Endodermal cell (in vitro differentiated cells): ENCODE measurements at places on chromosomes 7 and 10. TPM values are rescaled to one million over a fixed set of nuclear protein-coding genes. Genes with fewer than 3 reads are reported as not detected.

- no peaks in the 10 kb centered on the region for H3K4me1 ChIP-seq
- H3K27ac ChIP-seq: no peak overlapping the region
- no peak overlapping the region for H3K4me3 ChIP-seq
- DNase-seq: no peak
- no peaks in the 10 kb centered on the region for H3K36me3 ChIP-seq
Measured at GRCh38 chr10:88008866-88009470, 145.5 kb downstream of the PTEN start.

The CDNF gene
- total RNA-seq: 0.42 to 1.1 TPM (median 0.51 TPM) in 3 replicates

The VSIR gene
- total RNA-seq: 0.07 to 0.42 TPM in 2 of 3 replicates, not detected in the other

DNA sequence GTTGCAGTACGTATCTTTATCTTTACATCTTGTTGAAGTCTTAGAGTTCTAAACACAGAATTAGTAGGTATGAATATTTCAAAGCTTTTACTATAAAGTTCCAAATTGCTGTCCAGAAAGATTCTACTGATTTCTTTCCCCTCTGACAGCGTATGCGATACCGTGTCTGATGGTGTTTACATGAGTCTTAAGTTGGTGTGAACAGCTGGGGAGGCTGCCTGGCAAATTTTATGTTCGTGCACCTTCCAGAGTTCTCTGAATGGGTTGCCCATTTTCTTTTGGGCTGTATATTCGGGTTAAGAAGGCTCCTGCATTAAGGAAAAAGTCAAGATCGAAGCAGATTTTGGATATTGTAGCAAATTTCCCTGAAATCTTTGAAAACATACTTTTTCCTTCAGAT, 8.3 kb downstream of the MDH2 start:
- H3K4me3 ChIP-seq: no peak overlapping the region
- no peaks in the 10 kb centered on the region for H3K27me3 ChIP-seq
- DNase-seq: no peak
- no peak overlapping the region for H3K27ac ChIP-seq
- H3K36me3 ChIP-seq: peaks cover 78% of the 10 kb centered on the region

GRCh38 chr7:79036356-79036755, 417.1 kb downstream of the MAGI2 start:
- no peak for DNase-seq
- H3K27ac ChIP-seq: no peak overlapping the region
- no peak overlapping the region for H3K4me3 ChIP-seq
- no peaks in the 10 kb centered on the region for H3K4me1 ChIP-seq
- H3K36me3 ChIP-seq: no peaks in the 10 kb centered on the region

DNA sequence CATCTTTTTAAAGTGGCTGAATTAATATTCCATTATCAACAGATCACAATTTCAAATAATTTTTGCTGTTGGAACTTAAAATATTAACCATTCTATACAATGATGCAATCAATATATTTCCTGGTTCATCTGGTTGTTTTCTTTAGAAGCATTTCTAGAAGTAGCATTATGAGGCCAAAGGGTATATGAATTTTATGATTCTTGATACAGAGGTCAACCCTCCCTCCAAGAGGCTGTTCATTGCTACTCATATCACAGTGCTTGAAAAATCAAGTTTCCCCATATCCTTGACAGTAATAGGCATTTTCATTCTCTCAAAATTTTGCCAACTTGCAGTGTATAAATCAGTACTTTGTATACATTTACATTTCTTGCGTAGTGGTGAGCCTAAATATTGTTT, 312.6 kb downstream of the BMPER start:
- no peaks in the 10 kb centered on the region for H3K4me1 ChIP-seq
- H3K4me3 ChIP-seq: no peak overlapping the region
- H3K36me3 ChIP-seq: no peaks in the 10 kb centered on the region

DNA sequence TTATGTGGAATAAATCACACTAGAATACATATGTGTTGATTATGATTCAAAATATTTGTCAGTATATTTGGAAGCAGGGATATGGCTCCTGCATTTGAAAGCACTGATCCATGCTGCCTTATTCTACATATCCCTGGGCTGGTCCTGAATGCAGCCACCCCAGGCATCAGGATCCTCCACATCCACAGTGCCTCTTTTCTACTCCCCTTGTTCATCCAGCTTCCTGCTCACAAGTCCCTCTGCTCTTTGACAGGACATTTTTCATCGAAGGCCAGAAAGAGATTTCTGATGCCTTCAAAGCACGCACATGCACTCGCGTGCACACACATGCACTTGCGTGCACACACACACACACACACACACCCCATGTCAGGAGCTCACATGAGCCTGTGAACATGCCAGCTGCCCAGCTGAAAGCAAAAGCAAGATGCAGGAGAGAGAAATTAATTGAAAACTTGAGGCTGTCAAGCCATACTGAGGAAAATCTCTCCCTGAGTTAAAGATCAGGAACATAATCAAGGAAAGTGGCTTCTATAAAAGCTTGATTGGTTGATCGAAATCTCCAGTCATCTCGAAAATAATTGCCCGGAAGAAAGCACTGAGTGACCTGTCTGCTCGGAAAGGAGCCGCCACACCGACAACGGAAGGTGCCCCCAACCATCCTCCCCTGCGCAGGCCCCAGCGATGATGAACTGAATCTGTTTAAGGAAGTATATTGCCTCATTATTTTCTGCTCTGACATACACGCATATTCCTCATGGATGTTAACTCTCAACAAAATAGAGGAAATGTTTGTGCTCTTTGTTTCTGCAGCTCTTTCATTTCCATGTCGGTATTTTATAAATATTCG, 104.0 kb upstream of the ARID5B start:
- no peak overlapping the region for H3K4me3 ChIP-seq
- no peak for DNase-seq
- no peak overlapping the region for H3K27ac ChIP-seq
- no peaks in the 10 kb centered on the region for H3K4me1 ChIP-seq

The VAX1 gene
- 3.2 and 4.0 TPM in 2 replicates for total RNA-seq

The C7orf33 gene
- total RNA-seq: not detected in 3 replicates

GRCh38 chr7:96224685-96225084, 97.2 kb downstream of the SLC25A13 start:
- peaks cover 26% of the 10 kb centered on the region for H3K36me3 ChIP-seq
- H3K4me1 ChIP-seq: no peaks in the 10 kb centered on the region
- H3K27ac ChIP-seq: no peak overlapping the region
- no peak overlapping the region for H3K4me3 ChIP-seq
- H3K27me3 ChIP-seq: no peaks in the 10 kb centered on the region

GRCh38 chr10:22479419-22479818, 134.1 kb downstream of the SPAG6 start:
- no peaks in the 10 kb centered on the region for H3K36me3 ChIP-seq
- no peak overlapping the region for H3K4me3 ChIP-seq
- H3K4me1 ChIP-seq: peaks cover 5% of the 10 kb centered on the region
- no peak overlapping the region for H3K27ac ChIP-seq

The IFIT1B gene
- not detected in 3 replicates for total RNA-seq

GRCh38 chr10:34938399-34938670, 123.2 kb upstream of the PARD3 start:
- no peaks in the 10 kb centered on the region for H3K27me3 ChIP-seq
- H3K36me3 ChIP-seq: no peaks in the 10 kb centered on the region
- H3K27ac ChIP-seq: no peak overlapping the region
- H3K4me3 ChIP-seq: no peak overlapping the region
- H3K4me1 ChIP-seq: no peaks in the 10 kb centered on the region
- DNase-seq: no peak

- no peak overlapping the region for H3K27ac ChIP-seq
- no peak for DNase-seq
- no peak overlapping the region for H3K4me3 ChIP-seq
- H3K36me3 ChIP-seq: no peaks in the 10 kb centered on the region
- H3K4me1 ChIP-seq: peaks cover 16% of the 10 kb centered on the region
Measured at GRCh38 chr7:115009139-115009538, 87.2 kb downstream of the MDFIC start.

GRCh38 chr10:66799474-66799873, 126.4 kb upstream of the LRRTM3 start:
- no peaks in the 10 kb centered on the region for H3K4me1 ChIP-seq
- H3K27ac ChIP-seq: no peak overlapping the region
- DNase-seq: no peak
- no peak overlapping the region for H3K4me3 ChIP-seq

- no peaks in the 10 kb centered on the region for H3K36me3 ChIP-seq
- H3K27me3 ChIP-seq: peaks cover 7% of the 10 kb centered on the region
- H3K27ac ChIP-seq: no peak overlapping the region
- H3K4me1 ChIP-seq: no peaks in the 10 kb centered on the region
Measured at GRCh38 chr10:111116211-111116610, 39.4 kb downstream of the ADRA2A start.

The TCF7L2 gene
- total RNA-seq: 87.7 and 105 TPM in 2 replicates

DNA sequence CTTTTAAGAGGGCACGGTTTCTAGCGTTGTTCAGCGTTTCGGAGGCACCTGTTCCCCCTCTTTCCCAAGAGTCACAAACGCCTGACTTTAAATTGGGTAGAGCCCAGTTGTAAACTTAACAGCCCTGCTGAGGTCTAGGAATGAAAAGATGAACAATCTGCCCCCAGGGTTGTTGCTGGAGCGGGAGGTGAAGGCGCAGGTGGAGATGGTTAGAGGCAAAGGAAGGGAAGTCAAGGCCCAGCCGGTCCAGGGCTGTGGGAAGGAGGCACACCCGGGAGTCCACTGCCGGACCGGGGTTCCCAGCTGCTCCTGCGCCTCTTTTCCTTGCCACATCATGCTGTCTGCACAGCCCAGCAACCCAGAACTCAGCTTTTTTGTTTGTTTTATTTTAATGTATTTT, 770 bp downstream of the PRXL2A start:
- no peaks in the 10 kb centered on the region for H3K27me3 ChIP-seq
- H3K27ac ChIP-seq: no peak overlapping the region
- peak overlapping the region; percentile 94 for H3K4me3 ChIP-seq

DNA sequence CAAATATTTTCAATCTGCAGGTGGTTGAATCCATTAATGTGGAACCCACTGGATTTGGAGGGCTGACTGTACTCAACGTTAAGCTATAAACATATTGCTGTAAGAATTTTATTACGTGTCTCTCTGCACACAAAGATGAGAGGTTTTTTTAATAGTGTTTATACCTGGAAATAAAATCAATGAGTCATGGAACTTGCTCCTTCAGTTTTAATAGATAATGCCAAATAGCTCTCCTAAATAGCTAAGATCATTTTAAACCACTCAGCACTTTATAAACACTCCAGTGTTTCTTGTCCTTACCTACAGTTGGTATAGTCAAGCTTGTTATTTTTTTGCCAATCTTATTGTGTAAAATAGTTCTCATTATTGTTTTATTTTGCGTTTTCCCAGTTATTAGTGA, 455.6 kb upstream of the FZD8 start:
- no peaks in the 10 kb centered on the region for H3K27me3 ChIP-seq
- H3K4me3 ChIP-seq: no peak overlapping the region
- no peaks in the 10 kb centered on the region for H3K4me1 ChIP-seq
- DNase-seq: no peak

The SKAP2 gene
- 3.3 and 4.3 TPM in 2 replicates for total RNA-seq

- no peak overlapping the region for H3K4me3 ChIP-seq
- H3K27ac ChIP-seq: no peak overlapping the region
- no peaks in the 10 kb centered on the region for H3K4me1 ChIP-seq
- H3K27me3 ChIP-seq: no peaks in the 10 kb centered on the region
Measured at GRCh38 chr7:27491534-27491933, 171.1 kb downstream of the HIBADH start.

DNA sequence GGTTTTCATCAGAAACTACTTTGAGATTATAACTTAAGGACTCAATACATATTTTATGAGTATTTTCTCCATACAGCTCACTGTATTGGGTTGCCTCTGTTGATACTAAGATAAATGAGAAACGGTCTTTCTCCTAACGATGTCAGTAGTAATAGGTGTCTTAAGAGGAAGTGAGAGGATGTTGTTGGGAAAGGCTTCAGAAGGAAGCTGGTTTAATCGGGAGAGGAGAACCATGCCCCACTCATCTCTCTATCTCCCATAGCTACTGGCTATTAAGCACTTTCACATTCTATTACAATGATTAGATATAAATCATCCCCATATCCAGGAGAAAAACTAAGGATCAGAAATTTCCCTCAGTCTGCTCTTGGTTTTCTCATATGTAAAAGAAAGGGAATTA, 2.0 kb downstream of the CLEC5A start:
- H3K27me3 ChIP-seq: no peaks in the 10 kb centered on the region
- H3K4me3 ChIP-seq: no peak overlapping the region
- no peaks in the 10 kb centered on the region for H3K36me3 ChIP-seq
- no peaks in the 10 kb centered on the region for H3K4me1 ChIP-seq
- no peak for DNase-seq

DNA sequence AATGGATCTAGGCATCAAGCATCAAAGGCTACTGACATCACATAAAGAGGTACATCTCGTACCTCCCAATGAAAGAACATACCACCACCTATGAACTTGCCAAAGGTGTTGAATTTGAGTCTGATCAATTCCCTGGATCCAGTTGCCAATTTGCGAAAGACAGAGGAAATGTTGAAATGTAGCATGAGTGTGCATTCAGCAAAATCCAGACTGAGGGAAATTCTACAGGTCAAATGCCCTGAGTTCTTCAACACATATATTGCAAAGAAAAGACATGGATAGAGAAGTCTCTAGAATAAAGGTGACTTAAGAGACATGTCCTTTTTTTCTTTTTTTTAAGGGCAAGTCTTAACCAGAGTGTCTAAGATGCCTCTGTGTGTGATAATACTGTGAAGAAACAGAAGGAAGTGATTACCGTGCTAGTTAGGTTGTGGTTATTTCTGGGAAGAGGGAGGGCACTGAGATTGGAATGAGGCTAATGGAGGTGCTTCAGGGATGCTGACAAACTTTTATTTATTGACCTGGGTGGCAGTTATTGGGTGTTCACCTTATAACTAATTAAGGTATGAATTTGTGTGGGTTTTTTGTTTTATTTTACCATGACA, 128.7 kb downstream of the SAMD9 start:
- no peaks in the 10 kb centered on the region for H3K27me3 ChIP-seq
- DNase-seq: no peak
- peaks cover 5% of the 10 kb centered on the region for H3K4me1 ChIP-seq
- no peaks in the 10 kb centered on the region for H3K36me3 ChIP-seq
- H3K27ac ChIP-seq: no peak overlapping the region
